Activated gamma-delta T cell treated with anti-CD3 and anti-CD28 coated beads, Interleukin-2, amount 50 U/mL, for 16 hours (primary cell): ENCODE measurements at places on chromosomes 5 and 9.

- no peak for DNase-seq
Observed at GRCh38 chr5:82812575-82812974, 264.6 kb downstream of the TMEM167A start.

DNA sequence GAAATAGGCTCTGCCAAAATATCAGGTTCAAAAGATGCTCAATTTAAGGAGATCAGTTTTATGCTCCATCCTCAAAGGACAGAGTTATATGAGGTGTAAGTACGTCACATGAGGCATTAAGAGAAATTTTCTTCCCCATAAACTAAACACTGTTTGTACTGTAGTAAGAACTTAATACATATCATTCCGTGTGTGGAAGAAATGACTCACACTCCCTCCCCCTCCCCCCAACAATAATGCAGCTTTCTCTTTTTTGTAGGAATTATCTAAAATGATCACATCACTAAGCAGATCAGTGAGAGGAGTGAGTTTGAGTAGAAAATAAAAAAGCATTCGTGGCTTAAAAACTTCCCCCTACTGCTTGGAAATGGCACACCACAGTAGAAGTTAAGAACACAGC lies 2.2 kb downstream of the CDH12 start:
- no peak for DNase-seq

GRCh38 chr5:137481596-137481995 lies 17.5 kb downstream of the SPOCK1 start:
- DNase-seq, result no peak

GRCh38 chr5:152606776-152607364 lies 201.8 kb upstream of the NMUR2 start:
- DNase-seq, result no peak

DNA sequence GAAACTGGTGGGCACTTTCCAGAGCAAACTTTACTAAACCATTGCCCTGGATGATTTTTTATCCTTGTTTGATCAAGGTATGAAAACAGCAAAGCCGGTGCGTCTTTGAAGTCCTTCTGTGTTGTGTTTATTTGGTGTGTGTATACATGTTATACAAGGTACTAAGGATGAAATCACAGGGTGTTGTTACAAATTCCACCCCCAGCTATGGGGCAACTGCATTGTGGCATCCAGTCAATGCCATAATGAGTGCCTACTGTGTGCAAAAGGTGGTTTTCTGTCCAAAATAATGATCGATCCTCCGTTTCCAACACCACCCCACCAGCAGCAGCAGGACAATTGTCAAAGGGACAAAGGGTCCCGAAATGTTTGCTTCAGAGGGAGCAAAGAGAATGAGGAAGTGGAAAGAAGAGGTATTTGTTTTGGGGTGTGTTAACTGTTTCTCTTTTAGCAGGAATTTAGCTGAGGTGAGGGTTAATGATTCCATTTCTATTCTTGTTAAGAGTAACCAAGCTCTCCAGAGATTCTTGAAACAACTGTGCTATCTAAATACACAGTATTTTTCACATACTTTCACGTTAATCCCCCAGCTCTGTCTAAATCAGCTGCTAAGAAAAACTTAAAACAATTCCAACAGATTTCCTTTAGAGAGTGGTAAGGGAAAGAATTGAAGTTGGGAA lies 568.7 kb upstream of the KLF4 start:
- DNase-seq, result no peak

GRCh38 chr5:149277801-149278200 lies 6.1 kb downstream of the AFAP1L1 start:
- no peak for DNase-seq

DNA sequence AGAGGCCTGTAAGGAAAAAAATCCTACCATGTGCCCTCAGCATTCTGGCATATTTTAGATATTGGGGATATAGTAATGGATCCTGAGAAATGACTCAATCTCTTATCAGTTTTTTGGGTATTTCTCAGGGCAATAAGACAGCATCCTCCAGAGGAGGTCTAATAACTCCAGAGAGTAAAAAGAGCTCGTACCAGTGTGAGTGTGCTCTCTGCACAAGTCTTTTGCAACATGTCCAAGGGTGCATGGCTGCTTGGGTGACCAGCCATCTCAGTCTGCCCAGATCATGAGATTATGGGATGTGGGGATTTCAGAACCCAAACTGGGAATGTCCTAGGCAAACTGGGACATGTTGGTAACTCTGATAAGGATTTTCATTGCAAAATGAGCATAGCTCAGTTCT lies 15.3 kb downstream of the ASPN start:
- no peak for DNase-seq

GRCh38 chr9:88364706-88365105 lies 23.5 kb upstream of the SPIN1 start:
- DNase-seq, result no peak

DNA sequence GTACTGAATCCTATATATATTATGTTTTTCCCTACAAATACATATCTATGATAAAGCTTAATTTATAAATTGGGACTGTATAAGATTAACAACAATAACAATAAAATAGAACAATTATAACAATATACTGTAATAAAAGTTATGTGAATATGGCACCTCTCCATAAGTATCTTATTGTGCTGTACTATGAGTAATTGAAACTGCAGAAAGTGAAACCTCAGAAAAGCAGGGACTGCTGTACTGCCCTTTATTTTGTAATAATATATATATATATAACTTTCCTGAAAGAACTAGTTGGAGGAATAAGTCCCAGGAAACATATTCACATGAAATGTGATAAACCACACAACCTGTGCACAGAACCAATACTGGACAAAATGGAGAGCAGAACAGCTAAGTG lies 77.3 kb downstream of the PAM start:
- DNase-seq, result no peak

GRCh38 chr5:39780347-39780746 lies 355.6 kb upstream of the DAB2 start:
- no peak for DNase-seq

- DNase-seq, result no peak
Observed at GRCh38 chr5:39207345-39208045, 11.9 kb downstream of the FYB1 start.

- no peak for DNase-seq
Observed at GRCh38 chr5:87155106-87155505, 112.6 kb upstream of the RASA1 start.

- DNase-seq, result no peak
Observed at GRCh38 chr5:72394688-72395087, 74.5 kb downstream of the PTCD2 start.

- DNase-seq, result no peak
Observed at GRCh38 chr9:132989414-132989996, 11.0 kb downstream of the GFI1B start.

DNA sequence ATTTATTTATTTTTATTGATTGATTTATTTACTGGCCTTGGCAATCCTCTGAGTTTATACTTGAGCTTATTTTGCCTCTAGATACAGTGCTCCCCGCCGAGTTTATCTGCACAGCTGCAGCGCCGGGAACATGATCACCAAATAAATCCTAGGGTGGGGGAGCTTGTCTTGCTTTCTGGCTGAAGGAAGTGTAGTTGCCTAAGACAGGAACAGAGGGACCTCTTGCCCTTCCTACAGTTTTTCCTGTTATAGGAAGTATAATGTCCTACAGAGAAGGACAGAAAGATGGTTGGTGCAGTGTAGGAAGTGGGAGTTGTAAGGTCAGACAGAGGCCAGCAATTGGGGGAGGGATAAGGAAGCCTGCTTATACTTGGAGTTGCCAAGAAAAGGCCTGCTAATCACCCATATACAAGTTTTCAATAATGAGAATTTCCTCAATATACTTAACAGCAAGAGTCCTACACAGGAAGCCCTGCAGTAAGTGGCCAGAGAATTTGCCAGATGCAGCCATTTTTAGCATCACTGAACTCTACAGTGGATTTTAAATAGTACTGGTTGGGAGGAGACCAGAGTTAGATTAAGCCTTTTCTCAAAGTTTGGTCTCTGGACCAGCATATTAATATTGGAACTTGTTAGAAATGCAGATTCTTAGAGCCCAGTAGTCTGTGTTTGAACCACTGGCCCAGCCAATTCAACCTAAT lies 7.7 kb downstream of the AOPEP start:
- no peak for DNase-seq

- no peak for DNase-seq
Observed at GRCh38 chr9:123107639-123108285, 74.3 kb downstream of the GPR21 start.

DNA sequence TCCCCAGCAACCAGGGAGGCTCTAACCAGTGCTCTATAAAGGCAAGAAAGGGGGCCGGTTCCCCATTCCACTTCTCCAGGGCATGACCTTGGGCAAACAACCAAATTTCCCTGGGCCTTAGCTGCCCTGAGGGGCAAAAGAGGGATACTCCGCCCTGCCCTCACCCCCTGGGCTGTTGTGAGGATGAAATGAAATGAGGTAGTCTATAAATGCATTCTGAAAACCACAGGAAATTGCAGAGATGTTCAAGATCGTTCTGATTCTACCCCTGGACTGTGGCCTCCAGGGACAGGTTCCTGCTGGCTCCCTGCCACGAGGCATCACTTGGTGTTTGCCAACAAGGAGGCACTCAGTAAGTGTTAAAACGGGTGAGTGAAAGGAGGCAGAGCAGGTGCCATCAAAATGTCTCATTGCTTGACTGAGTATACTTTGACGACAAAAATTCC lies 5.7 kb downstream of the RAPGEF1 start:
- peak; percentile 42 for DNase-seq

DNA sequence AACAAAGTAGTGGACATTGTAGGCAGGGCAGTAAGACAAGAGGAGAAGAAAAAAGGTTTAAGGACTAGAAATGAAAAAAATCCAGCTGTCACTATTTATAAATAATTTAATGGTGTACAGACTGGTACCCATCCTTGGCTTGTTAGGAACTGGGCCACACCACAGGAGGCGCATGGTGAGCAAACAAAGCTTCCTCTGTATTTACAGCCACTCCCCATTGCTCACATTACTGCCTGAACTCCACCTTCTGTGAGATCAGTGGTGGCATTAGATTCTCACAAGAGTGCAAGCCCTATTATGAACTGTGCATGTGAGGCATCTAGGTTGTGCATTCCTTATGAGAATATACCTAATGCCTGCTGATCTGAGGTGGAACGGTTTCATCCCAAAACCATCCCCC lies 62.6 kb upstream of the DMAC1 start:
- no peak for DNase-seq
